AG08395 (cell line): ENCODE measurements at places on chromosomes 13 and 19.

- no peak for DNase-seq
These were observed 1.5 kb upstream of the KLK11 start for GRCh38 chr19:51027873-51028272.

GRCh38 chr13:30193279-30194234 lies 113.8 kb downstream of the KATNAL1 start:
- DNase-seq, result no peak

DNA sequence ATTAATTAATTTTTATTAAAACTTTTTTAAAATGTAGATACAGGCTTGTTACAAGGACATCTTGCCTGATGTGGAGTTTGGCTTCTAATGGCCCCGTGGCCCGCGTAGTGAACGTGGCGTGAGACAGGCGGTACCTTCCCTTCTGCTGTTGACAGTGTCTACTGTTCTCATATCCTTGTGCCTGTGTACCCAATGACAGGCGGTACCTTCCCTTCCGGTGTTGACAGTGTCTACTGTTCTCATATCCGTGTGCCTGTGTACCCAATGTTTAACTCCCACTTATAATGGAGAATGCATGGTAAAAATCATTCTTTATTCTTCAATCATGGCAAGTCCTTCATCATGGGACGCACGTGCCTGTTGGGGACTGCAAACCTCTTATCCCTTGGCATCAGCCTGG lies 79.1 kb upstream of the ZNF835 start:
- DNase-seq, result no peak

DNA sequence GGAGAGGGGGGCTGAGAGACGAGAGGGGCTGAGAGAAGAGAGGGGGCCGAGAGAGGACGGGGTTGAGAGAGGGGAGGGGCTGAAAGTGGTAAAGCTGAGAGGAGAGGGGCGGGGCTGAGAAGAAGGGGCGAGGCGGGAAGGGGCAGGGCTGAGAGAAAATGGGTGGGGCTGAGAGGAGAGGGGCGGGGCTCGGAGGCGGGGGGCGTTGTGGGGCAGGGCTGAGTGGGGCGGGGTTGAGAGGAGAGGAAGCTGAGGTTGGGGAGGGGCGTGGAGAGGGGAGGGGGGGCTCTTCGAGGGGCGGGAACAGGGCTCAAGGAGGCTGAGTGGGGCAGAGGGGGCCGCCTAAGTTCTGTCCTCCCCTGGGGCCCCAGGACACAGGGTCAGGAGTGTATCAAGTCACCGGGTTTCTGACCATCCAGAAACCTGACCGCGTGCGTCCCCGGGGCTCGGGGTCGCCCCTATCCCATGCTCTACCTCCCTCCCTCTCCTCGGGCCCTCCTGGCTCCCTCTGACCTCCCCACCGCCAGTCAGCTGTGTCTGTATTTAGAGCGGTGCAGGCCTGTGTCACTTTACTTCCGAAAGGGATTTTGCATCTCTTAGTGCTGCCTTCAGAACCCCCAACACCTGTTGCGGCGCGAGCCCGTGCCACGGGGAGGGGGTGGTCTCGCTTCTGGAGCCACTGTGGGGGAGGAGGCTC lies 38.6 kb upstream of the SEMA6B start:
- DNase-seq, result no peak

DNA sequence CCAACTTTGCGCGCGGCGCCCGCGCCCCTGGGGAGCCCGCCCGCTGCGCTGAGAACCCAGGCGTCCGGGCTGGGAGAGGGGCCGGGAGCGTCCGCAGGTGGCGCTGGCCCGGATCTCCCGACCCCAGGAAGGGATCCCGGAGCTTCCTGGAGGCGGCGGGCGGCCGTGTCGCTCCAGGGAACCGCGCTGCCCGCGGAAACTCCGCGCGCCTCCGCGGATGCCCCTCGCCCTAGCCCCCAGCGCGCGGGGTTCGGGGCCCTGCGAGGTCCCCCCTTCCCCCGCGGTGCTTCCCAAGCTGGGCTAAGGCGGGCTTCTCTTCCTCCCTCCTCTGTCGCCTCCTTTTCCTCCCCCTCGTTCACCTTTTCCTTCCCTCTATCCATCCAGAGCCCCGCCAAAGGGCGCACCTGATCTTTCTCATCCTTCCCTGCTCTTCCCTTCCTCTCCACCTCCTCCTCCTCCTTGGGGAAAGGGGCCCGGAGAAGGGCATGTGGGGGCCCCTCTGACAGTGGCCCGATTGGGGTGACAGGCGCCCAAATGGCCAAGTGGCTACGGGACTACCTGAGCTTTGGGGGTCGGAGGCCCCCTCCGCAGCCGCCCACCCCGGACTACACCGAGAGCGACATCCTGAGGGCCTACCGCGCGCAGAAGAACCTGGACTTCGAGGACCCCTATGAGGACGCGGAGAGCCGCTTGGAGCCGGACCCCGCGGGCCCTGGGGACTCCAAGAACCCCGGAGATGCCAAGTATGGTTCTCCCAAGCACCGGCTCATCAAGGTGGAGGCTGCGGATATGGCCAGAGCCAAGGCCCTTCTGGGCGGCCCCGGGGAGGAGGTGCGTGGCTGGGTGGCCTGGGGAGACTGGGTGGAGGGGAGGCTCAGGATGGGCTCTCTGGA lies 710 bp downstream of the SHD start:
- DNase-seq, result no peak

- no peak for DNase-seq
These were observed 222.8 kb downstream of the PCDH20 start for GRCh38 chr13:61192826-61193225.

- no peak for DNase-seq
These were observed 5.4 kb upstream of the APLP1 start for GRCh38 chr19:35863018-35863417.

DNA sequence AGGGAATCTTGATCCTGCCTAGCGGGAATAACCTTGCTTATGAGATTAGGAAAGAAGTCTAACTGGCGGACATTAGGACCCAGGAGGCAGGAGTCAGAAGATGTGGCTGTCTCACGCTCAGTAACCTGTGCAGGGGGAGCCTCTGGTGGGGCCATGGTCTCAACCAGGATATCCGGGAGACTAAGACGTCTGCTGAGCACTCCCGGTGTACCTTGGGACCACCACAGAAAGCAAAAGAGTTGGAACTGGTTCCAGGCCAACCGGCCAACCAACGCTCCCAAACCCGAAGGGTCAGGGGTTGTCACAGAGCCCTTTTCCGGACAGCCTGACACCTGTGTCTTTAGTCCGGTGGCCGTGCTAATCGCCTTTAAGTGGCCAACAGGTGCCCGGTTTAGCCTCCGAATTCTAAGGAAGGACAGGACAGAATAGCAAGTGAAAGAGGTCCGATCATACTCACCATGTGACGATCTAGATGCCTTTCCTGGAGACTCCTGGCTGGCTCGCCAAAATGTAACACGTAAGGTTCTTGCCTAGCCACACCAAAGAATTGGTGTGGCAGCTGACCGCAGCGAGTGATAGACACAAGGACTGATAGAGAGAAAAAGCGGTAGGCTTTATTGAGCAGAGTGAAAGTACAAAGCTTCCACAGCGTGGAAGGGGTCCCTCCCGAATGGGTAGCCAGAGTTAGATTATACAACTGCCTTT lies 103.9 kb upstream of the DIAPH3 start:
- DNase-seq, result no peak

GRCh38 chr19:6738787-6739389 lies 592 bp upstream of the TRIP10 start:
- DNase-seq, result no peak
